CD4-positive, alpha-beta memory T cell (primary cell): ENCODE measurements at places on chromosomes 7 and 10.

DNA sequence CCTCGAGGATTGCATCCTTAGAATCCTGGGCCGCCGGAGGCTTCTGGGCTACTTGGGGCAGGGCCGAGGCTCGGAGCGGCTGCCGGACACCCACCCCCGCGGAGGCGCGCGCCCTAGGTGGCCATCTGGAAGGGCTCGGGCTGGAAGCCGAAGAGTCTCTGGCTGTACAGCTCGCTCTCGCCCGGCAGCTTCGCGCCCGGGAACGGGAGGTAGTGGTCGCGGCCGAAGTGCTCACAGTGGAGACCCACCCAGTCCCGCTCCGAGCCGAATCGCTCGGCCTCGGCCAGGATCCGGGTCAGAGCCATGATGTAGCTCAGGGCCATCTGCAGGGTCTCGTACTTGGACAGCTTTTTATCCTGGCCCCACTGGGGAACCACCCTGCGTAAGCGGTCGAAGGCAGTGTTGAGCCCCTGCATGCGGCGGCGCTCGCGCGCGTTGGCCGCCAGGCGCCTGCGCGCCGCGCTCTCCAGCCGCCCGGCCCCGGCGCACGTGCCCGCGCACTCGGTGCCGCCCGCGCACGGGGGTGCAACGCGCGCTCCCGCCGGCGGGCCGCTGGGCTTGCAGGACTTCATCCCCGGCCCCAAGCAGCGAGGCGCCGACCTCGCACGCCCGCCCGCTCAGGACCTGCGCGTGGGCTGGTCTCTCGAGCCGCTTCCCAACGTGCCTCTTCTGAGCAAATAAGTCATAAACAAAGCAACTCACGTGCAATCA, 652 bp downstream of the ATOH7 start:
- DNase-seq: peak; percentile 12

DNA sequence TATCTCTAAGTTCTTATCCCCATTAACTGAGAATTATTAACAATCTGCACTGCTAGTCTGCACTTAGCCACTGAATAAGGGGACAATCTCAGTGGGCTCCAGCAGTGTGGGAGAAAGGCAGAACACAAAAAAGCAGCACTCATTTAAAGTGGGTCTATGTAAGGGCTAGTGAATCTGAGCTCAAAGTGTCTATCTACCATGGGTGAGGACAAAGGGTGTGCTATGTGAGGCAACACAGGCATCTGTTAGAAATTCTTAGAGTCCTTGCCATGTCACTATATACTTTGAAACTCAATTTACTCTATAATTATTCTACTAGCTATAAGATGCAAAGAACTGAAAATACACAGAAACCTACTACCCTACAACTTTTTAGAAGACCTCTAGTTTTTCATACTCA, 135.8 kb upstream of the TMEM168 start:
- DNase-seq: no peak

DNA sequence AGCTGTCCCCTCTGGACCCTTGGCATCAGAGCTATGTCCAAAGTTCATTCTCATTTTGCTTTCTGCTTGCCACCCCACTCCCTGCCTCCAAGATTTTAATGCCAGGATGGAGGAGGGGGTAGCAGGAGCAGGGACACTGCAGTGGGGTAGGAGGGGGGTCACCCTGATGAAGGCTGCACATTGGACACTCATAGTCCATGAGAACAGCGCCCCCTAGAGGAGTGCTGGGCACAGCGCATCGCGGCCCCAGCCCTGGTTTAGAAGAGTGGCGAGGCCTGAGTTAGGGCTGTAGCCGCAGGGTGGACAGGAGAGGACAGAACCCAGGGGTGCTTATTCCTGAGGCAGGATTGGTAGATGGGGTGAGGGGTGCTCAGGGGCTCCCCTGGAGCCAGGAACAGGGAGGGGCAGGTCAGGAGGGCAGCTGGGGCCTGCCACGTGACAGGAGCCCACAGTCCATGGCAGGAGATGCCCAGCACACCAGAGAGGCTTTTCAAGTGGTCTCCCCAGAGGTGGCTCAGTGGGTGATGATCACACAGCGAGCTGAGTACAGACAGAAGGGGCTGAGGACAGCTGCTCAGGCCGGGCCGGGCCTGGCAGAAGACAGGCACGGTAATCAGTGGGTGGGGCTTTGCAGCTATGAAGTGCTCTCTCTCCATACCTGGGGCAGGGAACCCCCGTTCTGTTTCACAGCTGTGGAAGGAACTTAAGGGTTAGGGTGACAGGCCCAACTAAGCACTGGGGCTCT, 71.4 kb downstream of the NEURL1 start:
- DNase-seq: no peak

DNA sequence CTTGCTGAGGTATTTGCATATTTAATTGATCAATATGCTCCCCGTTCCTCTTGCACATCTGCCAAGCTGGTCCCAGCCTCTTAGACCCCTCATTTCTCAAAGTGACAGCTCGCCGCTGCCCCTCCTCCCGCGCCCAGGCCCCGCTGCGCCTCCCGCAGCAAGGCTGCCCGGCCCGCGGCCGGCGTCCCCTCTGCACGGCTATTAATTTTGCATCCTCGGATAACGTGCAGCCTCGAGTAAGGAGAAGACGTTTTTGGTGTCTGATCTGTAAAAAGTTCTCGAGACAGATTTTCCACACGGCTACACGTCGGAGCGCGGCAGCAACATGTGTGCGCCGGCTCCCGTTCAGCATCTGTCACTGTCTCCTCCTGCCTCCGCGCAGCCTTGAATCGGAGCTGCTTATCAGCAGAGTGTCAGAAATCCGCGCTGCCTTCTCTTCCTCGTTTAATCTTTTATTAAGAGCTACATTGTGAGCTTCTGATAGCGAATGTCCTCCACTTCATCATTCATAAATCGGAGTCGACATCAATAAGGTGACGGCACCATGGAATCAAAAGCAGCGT, 65.3 kb downstream of the EBF3 start:
- DNase-seq: no peak

DNA sequence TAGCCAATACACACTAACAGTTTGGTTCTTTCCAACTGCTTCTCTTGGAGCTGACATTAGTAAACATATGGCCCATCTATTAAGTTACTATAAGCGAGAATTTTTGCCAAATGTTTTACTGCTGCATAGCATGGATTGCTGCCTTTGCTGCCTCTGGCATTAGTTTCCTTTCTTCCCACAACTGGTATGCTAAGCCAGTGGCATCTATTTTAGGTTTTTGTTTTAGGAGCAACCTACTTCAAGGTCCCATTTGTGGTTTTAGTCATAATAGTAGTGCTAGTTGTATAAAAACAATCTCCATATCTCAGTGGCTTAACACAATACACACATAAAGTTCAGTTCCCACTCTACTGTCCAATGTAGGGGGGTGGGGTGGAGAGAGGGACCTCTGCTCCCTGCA, 25.9 kb upstream of the PANK1 start:
- DNase-seq: no peak

DNA sequence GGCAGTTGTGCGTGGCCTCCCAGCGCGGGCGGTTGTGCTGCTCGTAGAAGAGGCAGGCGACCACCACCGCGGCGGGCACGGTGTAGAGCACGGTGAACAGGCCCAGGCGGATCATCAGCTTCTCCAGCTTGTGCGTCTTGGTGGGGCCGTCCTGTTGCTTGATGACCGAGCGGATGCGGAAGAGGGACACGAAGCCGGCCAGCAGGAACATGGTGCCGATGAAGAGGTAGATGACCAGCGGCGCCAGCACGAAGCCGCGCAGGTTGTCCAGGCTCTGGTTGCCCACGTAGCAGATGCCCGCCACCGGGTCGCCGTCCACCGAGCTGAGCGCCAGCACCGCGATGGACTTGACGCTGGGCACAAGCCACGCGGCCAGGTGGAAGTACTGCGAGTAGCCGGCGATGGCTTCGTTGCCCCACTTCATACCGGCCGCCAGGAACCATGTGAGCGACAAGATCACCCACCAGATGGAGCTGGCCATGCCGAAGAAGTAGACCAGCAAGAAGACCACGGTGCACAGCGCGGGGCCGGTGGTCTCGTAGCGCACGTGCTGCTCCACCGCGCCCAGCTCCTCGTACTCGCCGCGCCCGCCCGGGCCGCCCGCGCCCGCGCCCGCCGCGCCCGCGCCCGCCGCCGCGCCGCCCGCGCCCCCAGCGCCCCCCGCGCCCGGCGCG, 2.2 kb downstream of the FZD8 start:
- no peak for DNase-seq

DNA sequence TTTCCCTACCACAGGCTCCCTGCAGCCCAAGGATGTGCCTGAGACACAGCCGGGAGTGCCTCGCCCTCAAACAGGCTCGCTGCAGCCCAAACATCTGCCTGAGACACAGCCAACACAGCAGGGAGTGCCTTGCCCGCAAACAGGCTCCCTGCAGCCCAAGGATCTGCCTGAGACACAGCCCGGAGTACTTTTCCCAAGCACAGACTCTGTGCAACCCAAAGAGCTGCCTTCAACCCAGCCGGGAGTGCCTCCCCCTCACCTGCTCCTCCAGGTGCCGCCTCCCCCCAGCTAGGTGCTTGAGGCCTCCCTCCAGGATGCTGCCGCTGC, 42.9 kb downstream of the ANTXRL start:
- no peak for DNase-seq

- no peak for DNase-seq
Observed at GRCh38 chr7:46513447-46513848, 592.4 kb upstream of the IGFBP3 start.

DNA sequence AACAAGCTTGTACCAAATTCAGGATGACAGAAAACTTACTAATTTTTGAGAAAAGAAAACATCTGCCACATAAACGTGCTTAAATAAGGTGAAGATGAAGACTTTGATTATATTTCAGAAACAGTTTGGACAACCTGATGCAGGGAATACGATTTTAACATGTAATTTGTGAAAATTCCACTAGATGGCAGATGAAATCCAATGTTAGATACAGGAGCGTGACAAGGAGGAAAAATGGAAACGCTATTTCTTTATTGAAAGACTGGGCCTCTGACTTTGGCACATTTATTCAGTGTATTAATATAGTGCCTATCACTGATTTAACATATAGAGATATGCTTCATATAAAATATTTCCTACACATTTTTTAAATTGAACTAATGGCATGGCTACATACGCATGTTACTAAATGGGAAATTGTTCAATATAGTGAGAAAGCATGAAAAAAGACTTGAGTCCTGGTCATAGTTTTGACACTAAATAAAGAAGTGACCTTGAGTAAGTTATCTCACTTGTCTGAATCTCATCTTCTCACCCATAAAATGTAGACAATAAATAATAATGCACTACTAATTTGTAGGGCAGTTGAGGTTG, 60.7 kb downstream of the CD36 start:
- DNase-seq: no peak

DNA sequence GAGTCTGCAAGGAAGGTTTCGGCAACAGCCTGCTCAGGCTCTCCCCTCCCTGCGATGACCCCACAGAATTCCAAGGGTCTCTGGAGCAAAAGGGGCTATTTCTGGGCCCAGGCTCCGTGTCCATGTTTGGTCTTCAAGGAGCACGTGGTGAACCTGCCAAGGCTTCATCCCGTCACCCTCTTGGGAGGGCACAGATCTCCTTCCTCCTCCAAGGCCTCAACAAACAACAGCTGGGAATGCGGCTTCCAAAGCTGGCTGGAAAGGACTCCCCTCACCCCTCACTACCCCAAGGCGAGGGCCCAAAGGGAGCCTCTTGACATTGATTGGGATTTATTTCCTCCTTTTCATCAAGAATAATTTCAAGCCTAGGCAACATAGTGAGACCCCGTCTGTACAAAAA, 14.0 kb upstream of the KPNA7 start:
- no peak for DNase-seq

DNA sequence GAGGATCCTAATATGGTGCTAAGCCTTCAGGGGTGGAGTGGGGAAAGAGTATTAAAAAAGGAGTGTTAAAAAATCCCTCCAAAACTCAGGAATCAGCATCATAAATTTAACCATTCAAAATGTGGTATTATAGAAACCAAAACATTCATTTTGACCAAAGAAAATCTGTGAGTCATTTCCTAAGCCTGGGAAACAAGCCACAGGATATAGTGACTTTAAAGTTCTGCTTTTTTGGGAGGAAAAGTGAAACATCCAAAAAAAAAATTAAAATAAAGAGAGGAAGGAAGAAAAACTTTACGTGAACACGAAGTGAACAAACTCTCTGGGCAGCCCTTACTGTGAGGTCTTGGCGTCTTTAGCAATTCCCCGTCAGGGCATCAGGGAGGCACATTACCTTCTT, 74.0 kb upstream of the GSDME start:
- DNase-seq: no peak

GRCh38 chr7:4151926-4152549, 530.1 kb upstream of the FOXK1 start:
- DNase-seq: no peak

DNA sequence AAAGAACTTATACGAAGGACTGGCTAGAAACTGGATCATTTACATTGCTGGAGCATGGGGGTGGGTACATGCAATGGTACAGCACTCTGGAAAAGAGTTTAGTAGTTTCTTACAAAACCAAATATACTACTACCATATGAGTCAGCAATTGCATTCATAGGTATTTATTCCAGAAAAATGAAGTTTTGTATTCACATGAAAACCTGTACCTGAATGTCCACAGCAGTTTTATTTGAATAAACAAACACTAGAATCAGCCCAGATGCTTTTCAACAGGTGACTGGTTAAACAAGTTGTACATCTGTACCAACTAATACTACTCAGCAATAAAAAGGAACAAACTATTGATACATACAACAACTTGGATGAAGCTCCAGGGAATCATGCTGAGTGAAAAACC, 3.4 kb downstream of the SCIN start:
- no peak for DNase-seq

- DNase-seq: peak; percentile 63
Observed at GRCh38 chr7:117008886-117009531, 55.7 kb downstream of the ST7 start.

DNA sequence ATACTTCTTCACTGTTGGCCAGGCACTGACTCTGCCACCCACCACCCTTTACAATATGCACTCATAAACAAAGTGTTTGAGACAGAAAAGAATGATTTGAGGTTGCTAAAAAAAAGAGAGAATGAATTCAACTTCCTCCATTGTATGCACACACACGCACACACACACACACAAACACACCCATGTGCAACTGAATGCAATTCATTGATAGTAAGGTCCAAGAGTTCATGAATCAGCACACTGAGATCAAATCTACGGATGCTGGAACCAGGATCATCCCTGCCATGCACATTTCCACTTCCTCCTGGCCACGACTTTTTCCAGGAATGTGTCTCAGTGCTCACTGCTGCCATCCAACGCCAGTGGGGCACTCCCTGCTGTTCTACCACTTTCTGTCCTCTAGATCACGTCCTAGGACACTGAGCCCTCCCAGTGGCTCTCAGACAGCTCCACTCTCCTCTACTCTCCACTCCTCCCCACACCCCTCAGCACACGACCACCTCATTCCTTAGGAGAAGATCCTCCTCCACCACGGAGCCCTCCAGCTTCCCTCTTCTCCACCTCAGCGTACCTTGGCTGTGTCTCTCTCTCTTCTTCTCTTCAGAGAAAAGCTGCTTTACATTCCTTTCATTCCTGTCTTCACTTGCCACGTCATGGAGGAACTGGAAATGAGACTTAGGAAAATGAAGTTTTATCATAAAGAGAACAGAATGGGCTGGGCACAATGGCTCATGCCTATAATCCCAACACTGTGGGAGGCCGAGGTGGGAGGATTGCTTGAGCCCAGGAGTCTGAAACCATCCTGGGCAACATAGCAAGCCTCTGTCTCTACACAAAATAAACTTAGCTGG, 12.0 kb upstream of the TMEM213 start:
- no peak for DNase-seq

- DNase-seq: no peak
Observed at GRCh38 chr10:127923646-127924045, 16.7 kb downstream of the PTPRE start.
